Activated CD4-positive, alpha-beta T cell treated with anti-CD3 and anti-CD28 coated beads, Interleukin-2, amount 50 U/mL, for 48 hours (primary cell): ENCODE measurements at places on chromosomes 11 and 22.

DNA sequence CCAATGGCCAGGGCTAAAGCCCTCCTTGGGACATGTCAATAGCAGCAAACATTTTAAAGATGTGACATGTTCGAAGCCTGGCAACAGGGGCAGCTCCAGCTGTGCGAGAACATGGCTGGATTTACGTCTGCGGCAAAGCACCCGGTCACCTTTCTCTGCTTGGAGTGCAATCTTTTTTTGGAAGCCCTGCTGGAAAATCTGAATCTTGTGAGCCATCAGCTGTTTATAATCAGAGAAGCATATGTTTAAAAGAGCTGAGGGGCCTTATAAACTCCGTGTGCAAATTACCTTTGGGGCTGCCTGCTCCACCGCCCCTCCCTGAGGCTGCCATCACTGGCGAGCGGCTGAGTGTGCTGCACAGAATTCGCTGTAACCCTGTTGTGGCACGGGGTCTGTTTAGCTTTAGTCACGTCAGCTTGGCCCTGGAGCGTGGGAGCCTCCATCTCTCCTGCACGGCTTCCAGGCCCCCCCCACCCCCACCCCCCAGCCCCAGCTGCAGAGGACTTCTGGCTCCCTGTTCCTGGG, 9.0 kb upstream of the KCNQ1OT1 start:
- no peak for DNase-seq

DNA sequence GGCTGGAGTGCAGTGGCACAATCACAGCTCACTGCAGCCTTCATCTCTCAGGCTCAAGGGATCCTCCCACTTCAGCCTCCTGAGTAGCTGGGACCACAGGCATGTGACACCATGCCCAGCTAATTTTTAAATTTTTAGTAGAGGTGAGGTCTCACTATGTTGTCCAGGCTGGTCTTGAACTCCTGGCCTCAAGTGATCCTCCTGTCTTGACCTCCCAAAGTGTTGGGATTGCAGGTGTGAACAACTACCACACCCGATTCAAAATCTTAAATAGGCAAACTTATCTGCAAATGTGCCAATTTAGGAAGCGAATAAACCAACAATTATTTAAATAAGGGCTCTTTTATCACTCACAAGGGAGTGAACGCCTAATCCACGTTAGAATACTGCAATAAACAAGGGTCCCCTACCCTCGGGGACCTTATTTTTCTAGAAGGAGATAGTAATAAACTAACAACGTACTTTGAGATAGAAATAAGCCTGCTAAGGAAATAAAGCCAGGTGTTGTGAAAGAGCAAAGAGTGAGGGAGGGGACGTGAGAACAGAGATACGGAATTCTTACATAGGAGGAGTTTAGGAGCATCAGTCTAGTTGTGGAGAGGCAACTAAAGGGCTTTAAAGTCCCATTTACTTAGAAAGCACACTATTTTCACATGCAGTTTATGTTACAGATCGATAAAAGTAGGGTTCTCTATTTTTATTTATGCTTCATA, 3.0 kb upstream of the WEE1 start:
- no peak for DNase-seq

- DNase-seq: no peak
These were observed 4.7 kb downstream of the PLAAT3 start for GRCh38 chr11:63609536-63609935.

- DNase-seq: no peak
These were observed 758 bp downstream of the LDLRAD3 start for GRCh38 chr11:35944503-35945136.

DNA sequence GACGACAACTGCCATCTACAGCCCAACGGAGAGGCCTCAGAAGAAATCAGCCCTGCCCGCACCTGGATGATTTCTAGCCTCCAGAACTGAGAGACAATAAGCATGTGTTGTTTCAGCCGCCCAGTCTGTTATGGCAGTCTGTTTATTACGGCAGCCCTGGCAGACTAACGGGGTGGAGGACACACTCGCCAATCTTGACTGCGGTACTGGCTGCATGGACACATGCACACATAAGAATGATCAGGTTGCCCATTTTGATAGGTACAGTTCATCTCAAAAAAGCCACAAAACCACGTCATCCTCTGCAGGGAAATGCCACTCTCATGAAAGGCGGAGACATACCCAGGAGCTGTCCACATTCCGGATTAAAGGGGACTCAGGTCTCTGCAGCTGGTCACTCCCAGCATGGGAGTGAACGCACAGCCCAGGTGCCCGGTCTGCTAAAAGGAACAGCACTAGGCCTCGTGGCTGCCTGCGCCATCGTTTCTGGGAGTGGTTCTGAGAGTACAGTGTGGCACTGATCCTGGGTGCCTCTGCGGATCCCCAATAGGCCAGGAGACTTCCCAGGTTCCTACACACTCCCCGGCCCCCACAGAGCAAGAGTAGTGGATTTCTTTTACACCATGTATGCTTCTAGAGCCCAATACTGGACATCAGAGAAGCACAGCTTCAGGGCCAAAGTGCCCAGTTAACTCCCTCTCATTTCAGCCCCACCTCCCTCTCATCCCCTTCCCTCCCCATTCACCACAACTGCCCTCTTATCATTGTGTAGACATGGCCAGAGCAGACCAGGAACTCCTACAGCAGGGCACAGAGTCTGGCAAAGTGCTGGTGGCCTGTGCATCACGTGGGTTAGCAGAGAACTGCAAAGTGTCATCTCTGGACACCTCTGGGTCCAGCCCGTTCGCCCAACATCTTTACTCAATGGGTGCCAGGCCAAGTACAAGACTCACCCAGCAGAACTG, 11.7 kb upstream of the COMT start:
- no peak for DNase-seq

- DNase-seq: no peak
These were observed 39.9 kb downstream of the MYEOV start for GRCh38 chr11:69333879-69334278.

GRCh38 chr11:34208266-34209135, 103.1 kb downstream of the NAT10 start:
- no peak for DNase-seq

- no peak for DNase-seq
These were observed 194.2 kb upstream of the PLET1 start for GRCh38 chr11:112454841-112455240.

GRCh38 chr22:46070803-46071450, 79.4 kb upstream of the PPARA start:
- peak; percentile 53 for DNase-seq

- DNase-seq: no peak
These were observed 966 bp upstream of the CASP12 start for GRCh38 chr11:104899226-104899625.

DNA sequence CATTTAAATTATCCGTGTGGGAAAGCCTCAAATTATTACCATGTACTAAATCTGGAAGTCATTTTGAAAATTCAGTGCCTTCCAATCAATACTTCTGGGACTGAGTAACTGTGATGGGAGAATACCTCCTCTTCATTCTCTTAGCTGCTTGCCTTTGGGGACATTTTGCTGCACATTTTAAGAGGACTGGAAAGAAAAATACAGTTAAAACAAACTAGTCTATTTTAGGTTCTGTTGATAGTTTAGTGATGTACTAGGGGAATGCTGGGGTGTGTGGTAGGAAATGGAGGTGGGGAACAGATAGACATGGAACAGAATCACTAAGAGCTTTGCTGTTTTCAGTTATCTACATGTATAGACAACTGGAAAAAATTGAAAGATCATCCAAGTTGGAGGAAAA, 65.7 kb upstream of the APOA1 start:
- no peak for DNase-seq

DNA sequence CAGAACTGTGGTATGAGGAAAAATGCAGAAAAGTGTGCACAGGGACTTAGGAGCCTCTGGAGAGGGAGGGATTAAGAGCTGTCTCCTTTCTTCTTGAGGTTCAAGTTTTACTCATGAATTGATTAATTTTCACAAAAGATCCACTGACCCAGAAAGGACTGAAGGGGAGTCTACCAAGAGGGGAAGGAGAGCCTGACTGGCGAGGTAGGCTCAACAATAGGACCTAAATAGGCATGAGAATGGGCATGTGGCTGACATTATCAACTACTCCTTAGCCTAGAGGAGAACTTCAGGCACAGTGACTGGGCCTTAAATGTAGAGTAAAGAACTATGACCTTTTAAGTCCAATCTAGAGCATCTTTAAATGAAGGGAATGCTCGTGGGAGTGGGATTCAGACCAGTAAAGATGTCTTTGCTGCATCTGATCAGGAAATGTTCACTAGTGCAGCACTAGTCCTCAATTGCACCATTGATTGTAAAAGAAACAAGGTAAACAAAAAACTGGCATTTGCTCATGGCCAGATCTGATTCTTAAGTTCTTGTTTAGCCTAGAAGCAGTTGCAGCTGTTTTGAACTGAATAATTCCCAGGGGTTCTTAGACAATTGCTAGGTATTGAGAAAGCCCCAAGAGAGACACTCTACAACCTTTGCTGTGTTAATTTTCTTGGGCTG, 135.6 kb downstream of the RAB38 start:
- no peak for DNase-seq

DNA sequence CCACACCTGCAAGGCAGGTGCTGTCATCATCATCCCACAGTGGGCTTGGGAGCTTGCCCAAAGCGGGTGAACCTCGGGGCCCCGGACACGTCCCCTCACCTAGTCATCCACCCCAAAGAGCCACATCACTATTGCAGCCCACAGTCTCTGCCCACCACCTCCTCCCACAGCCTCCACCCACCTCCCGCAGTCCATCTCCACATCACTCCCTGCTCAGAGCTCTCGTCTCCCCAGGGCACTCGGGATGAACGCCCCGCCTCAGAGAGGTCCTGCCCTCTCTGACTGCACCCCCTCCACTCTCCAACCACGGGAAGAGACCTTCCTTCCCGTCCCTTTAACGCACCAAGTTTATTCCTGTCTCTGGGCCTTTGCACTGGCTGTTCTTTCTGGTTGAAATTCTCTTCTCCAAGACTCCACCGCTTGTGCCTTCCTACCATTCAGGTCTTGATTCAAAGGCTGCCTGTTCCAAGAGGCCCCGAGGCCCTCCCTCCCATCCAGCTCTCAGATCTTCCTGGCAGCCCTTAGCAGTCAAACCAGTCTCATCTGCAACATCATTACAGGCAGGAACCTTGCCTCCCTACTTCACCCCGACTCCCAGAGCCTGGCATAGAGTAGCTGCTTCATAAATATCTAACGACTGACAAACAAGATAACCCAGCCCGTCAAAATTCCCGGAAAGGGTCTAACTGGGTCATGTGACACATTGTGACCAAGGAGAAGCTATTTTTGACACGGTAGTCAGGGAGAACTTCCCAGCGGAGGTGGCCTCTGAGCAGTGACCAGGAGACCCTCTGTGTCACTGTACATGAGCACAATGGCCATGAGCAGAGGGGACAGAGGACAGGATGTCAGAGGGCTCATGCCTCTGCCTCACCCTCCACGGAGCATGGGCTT, 11.1 kb downstream of the KCNJ4 start:
- no peak for DNase-seq

- peak; percentile 79 for DNase-seq
These were observed 42.1 kb upstream of the CRTAM start for GRCh38 chr11:122796128-122796717.

DNA sequence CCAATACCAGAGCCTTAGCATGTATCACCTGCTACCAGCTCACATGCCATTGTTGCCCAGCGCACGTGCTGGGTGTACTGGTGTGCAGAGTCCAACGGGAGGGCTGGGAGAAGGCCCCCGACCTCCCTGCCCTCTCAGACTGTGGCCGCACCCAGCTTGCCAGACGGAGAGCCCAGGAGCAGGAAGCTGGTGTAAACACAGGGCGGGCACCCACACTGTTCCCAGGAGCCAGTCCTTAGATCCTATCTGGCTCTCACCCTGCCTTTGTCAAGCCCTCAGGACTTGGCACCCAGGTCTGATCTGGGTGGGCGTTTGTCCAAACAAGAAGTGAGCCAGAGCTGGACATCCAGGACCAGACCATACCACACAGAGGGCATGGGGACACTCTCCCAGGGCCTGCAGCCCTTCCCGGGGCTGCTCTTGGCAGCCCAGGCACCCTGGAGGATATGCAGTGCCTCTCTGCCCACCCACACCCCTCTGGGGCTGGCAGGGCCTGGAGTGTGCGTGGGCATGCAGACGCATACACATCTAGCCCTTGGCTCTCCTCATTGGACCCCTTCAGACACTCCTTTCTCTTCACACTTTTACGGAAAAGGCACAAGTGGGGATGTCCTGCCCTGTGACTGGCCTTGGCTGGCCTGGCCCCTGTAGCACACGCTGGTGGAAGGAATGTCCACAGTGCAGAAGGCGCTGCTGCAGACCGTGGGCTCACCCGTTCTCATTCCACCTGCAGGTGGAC, 19.9 kb upstream of the CLDN5 start:
- DNase-seq: no peak

GRCh38 chr11:2987881-2988861, 4.0 kb downstream of the NAP1L4 start:
- peak; percentile 48 for DNase-seq

DNA sequence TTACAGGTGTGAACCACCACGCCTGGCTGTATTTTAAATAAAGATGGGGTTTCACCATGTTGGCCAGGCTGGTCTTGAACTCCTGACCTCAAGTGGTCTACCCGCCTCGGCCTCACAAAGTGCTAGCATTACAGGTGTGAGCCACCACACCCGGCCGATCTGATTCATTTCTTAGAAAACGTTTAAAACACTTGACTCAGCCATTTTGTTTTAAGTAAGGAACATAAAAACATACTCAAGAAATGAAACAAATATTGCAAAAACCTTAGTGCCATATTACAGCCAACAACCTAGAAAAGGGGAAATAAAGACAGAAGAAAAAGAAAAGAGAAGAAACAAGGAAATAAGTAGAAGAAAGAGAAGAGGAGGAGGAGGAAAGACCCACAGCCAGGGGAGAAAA, 17.4 kb downstream of the LRFN4 start:
- DNase-seq: no peak

- no peak for DNase-seq
These were observed 328.6 kb downstream of the TMEM135 start for GRCh38 chr11:87366346-87366745.

DNA sequence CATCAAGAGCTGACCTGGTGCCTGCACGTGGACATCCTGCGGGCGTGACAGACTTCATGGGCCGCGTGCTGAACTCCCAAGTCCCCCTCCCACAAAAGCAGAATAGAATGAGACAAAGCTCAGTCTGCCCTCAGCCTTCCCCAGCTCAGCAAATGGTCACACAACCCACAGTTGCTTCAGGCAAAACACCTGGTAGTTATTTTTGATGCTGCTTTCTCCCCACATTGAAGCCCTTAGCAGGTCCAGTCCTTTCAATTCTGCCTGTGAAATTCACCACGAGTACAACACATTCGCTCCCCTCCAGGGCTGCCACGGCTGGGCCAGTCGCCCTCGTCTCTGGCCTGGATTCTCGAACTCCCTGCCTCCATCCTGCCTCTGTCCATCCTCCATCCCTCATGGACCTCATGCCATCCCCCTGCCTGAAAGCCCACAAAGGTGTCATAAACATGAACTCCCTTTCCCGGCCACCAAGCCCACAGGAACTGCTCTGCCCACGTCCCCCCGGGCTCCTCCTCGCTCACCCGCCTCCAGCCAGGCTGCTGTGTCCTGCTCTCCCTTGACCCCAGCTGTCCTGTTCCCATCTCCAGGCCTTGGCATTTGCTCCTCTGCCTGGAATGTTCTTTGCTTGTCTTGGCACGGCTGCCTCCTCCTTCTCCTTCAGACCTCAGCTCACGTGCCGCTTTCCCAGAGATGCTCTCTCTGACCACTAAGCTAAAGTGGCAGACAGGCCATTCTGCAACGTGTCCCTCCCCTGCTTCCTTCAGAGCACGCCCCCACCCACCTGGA, 42.1 kb downstream of the SCUBE1 start:
- no peak for DNase-seq
